ENCODE measurements at places on chromosomes 16 and 17. TPM values are rescaled to one million over a fixed set of nuclear protein-coding genes. Genes with fewer than 3 reads are reported as not detected.

CLEC16A gene
- total RNA-seq: 10.1 TPM

PPL gene
- 4.8 TPM for total RNA-seq

ZNF624 gene
- 2.3 TPM for total RNA-seq

CLEC18B gene
- 0.13 TPM for total RNA-seq

MT4 gene
- not detected for total RNA-seq

HIGD1B gene
- total RNA-seq: not detected

UNKL gene
- total RNA-seq: 19.8 TPM

LSM12 gene
- 54.2 TPM for total RNA-seq
